SJSA1 (cell line): ENCODE measurements at places on chromosomes 16 and 17. TPM values are rescaled to one million over a fixed set of nuclear protein-coding genes. Genes with fewer than 3 reads are reported as not detected.

The PRSS53 gene
- total RNA-seq: 1.9 and 2.6 TPM in 2 replicates

The GCGR gene
- not detected in 2 replicates for total RNA-seq

The CMTM4 gene
- 8.9 and 14.6 TPM in 2 replicates for total RNA-seq

The ASGR2 gene
- not detected in 2 replicates for total RNA-seq

The SNRNP25 gene
- total RNA-seq: 30.2 and 37.0 TPM in 2 replicates

The CD19 gene
- total RNA-seq: not detected in 2 replicates

The TOX3 gene
- total RNA-seq: 0.05 TPM in 1 of 2 replicates, not detected in the other

The SUMO2 gene
- total RNA-seq: 177 and 212 TPM in 2 replicates

The KRTAP4-9 gene
- total RNA-seq: not detected in 2 replicates

The SOX9 gene
- 2.9 and 4.0 TPM in 2 replicates for total RNA-seq

The PITPNC1 gene
- 5.8 and 9.1 TPM in 2 replicates for total RNA-seq

The HOXB8 gene
- not detected in 2 replicates for total RNA-seq

The DPEP3 gene
- total RNA-seq: not detected in 2 replicates

The DNAI2 gene
- not detected in 2 replicates for total RNA-seq

The KRTAP1-1 gene
- total RNA-seq: not detected in 2 replicates

The RPGRIP1L gene
- total RNA-seq: 14.3 and 14.6 TPM in 2 replicates

The PHOSPHO1 gene
- total RNA-seq: 0.39 TPM in 1 of 2 replicates, not detected in the other

The SOX15 gene
- not detected in 2 replicates for total RNA-seq

The KRTAP9-4 gene
- total RNA-seq: not detected in 2 replicates

The SMPD3 gene
- total RNA-seq: 1.3 TPM in 1 of 2 replicates, not detected in the other

The CHST5 gene
- total RNA-seq: 0.08 TPM in 1 of 2 replicates, not detected in the other

The CTRL gene
- total RNA-seq: 0.09 and 0.29 TPM in 2 replicates

The LONP2 gene
- 28.9 and 48.5 TPM in 2 replicates for total RNA-seq

The MMD gene
- total RNA-seq: 46.9 and 51.2 TPM in 2 replicates

The KRT31 gene
- not detected in 2 replicates for total RNA-seq

The KCNG4 gene
- not detected in 2 replicates for total RNA-seq

The UBALD1 gene
- total RNA-seq: 6.1 and 9.6 TPM in 2 replicates

The SMIM22 gene
- total RNA-seq: not detected in 2 replicates

The TK1 gene
- 305 and 456 TPM in 2 replicates for total RNA-seq

The RFFL gene
- total RNA-seq: 8.2 and 25.7 TPM in 2 replicates

The PRKCA gene
- 19.1 and 36.1 TPM in 2 replicates for total RNA-seq

The INTS2 gene
- total RNA-seq: 17.7 and 22.3 TPM in 2 replicates
